ENCODE measurements at places on chromosomes 5 and 9. TPM values are rescaled to one million over a fixed set of nuclear protein-coding genes. Genes with fewer than 3 reads are reported as not detected.
A peak's percentile ranks its signal among the peaks of the same experiment; 100 is the strongest.

GRCh38 chr5:16857635-16858034, 78.5 kb downstream of the MYO10 start:
- no peak for DNase-seq

Gene LCN1
- total RNA-seq = not detected

- no peak for DNase-seq
These were observed 20.0 kb upstream of the TEK start for GRCh38 chr9:27088981-27089380.

Gene C8G
- total RNA-seq = not detected

- DNase-seq = no peak
These were observed 2.7 kb downstream of the PRDM12 start for GRCh38 chr9:130667120-130667435.

GRCh38 chr5:38825494-38825893, 20.3 kb upstream of the OSMR start:
- no peak for DNase-seq

- DNase-seq = no peak
These were observed 22.0 kb upstream of the MAPK9 start for GRCh38 chr5:180313677-180314505.

Gene FST
- 0.14 TPM for total RNA-seq

DNA sequence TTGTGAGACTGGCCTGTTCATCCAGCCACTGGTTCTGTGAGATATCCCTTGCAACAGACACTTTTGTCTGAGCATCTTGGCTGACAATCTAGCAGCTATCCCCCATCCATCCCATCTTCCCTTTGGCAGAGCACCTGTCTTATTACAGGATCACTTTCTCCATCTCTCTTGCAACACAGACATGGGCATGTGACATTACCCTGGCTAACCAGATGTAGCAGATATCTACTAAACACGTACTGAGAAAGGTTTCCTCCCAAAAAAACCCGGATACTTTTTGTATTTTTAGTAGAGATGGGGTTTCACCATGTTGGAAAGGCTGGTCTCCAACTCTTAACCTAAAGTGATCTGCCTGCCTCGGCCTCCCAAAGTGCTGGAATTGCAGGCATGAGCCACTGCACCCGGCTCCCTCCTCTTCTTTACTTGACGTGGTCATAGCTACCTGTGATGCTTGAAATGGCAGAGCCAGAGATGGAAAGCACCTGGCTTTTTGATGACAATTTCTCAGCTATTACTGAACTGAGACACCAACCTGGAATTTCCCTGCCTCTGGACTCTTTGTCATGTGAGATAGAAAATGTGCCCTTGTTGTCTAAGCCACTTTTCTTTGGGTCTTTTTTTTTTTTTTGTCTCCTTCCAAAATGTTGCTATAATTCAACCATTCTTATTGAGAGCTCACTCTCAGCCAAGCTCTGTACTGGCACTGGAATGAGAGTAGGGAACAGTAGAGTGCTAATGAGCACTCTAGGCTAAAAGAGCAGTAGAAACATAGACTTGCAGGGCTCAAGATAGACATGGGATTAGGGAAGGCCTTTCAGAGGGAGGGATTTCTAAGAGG, 32.6 kb downstream of the FNBP1 start:
- no peak for DNase-seq

Gene AHRR
- 0.29 TPM for total RNA-seq

Gene IRX2
- total RNA-seq = 17.2 TPM

- no peak for DNase-seq
These were observed 279.1 kb downstream of the ARRDC3 start for GRCh38 chr5:91104062-91104448.

- no peak for DNase-seq
These were observed 22.9 kb downstream of the OR2V2 start for GRCh38 chr5:181170237-181170825.

- DNase-seq = no peak
These were observed 103.5 kb upstream of the C5orf63 start for GRCh38 chr5:127176769-127177168.

Gene AMACR
- total RNA-seq = 5.4 TPM

GRCh38 chr5:143657647-143658285, 154.2 kb upstream of the HMHB1 start:
- no peak for DNase-seq

Gene LTC4S
- 9.1 TPM for total RNA-seq

GRCh38 chr9:21862871-21863270, 60.4 kb downstream of the MTAP start:
- DNase-seq = no peak

Gene C7
- total RNA-seq = not detected

GRCh38 chr5:153974131-153974812, 64.4 kb downstream of the FAM114A2 start:
- no peak for DNase-seq

DNA sequence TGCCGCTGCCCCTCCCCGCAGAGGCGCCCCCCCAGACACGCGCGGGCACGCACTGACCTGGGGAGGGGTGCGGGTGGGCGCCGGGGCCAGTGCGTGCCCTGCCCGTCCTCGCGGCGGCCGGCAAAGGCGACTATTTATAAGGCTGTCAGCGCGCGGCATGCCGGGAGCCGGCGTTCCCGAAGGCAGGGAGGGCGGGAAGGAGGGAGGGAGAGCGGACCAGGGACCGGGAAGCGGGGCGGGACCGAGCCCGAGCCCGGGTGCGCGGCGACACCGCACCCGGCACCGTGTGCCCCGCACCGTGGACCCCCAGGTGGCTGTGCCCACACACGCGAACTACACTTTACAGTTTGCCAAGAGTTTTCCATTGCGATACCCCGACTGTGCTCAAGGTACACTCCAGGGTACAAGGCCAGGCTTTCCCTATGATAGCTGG, at the start of gene AK1:
TSS of gene AK1 (minus strand) at position 110 of the 433 bp plus-strand sequence. CDS start 3,058 bp downstream, outside the sequence.
- no peak for DNase-seq

DNA sequence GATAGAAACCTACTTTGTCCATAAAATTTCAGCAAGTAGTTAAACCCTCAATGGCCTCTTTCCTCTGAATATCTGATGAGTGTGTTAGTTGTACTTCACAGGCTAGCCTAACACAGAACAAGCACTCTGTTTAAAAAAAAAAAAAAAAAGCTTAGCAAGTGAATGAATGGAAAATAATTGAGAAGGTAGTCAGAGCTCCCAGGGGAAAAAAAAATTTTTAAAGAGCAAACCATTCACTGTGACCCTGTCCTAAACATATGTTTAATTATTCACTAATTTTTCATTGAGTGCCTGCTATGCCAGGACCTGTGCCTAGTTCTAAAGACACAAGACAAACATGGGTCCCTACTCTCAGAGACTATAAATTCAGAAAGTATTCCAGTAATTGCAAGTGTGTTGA, 69.3 kb downstream of the SH3RF2 start:
- peak; percentile 49 for DNase-seq

- DNase-seq = no peak
These were observed 292.9 kb upstream of the PUM3 start for GRCh38 chr9:3136686-3137346.

- no peak for DNase-seq
These were observed 46.5 kb upstream of the GADD45G start for GRCh38 chr9:89558196-89558899.

- DNase-seq = peak; percentile 23
These were observed 60.9 kb downstream of the CXXC5 start for GRCh38 chr5:139708877-139709581.

All from epithelial cell of proximal tubule (primary cell).